ENCODE measurements at places on chromosomes 7 and 10.

GRCh38 chr10:1289591-1289990 lies 233.4 kb downstream of the WDR37 start:
- no peak for DNase-seq

GRCh38 chr10:122265896-122266295 lies 5.2 kb upstream of the BTBD16 start:
- DNase-seq: no peak

DNA sequence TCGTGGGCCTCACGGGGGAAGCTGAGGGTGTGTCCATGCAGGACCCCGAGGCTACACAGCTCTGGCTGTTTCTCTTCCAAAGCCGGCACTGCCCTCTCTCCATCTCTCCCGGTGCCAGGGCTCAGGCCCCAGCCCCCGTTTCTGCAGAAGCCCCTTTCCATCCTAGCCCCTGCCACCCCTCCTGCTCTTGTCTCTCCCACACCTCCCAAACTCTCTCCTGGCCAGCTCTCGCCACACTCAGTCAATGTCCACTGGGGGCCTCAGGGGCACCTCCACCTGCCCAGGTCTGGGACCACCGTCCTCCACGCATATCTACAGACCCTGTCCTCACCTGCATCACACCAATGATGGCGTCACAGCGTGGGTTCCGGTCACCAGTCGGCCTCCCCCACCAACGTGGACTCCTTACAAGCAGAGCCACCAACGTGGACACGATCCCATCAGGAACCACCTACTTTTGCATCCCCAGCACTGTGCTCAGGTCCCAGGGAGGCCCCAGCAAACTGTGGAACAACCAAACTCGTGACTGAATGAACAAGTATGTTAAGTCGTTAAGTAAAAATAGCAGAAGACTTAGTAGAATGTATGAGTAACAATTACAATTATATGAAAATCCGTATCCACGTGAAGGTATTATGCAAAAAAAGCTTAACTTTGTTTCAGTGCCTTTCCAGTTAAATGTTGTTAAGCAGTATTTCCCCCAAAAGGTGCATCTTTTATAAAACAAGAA lies 38.4 kb downstream of the DIP2C start:
- DNase-seq: no peak

- no peak for DNase-seq
Observed at GRCh38 chr7:134908289-134908688, 78.0 kb upstream of the AGBL3 start.

DNA sequence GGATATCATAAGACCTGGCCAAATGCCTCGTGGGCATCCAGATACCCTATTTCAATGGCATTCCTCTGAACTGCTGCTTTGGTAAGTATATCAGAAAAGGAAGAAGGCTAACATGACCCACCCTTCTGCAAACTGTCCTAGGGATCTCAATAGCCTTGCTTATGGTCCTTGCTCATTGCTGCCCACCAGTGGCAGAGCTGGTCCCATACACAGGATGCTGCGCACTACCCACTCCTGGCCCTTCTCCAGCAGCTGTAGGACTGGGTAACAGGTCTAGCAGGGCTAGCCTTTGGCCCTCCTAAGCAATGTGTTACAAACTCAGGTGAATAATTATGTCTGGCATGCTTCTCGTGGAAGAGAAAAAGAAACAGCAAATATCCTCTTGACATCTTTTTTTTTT lies 72.5 kb downstream of the C10orf90 start:
- peak; percentile 20 for DNase-seq

DNA sequence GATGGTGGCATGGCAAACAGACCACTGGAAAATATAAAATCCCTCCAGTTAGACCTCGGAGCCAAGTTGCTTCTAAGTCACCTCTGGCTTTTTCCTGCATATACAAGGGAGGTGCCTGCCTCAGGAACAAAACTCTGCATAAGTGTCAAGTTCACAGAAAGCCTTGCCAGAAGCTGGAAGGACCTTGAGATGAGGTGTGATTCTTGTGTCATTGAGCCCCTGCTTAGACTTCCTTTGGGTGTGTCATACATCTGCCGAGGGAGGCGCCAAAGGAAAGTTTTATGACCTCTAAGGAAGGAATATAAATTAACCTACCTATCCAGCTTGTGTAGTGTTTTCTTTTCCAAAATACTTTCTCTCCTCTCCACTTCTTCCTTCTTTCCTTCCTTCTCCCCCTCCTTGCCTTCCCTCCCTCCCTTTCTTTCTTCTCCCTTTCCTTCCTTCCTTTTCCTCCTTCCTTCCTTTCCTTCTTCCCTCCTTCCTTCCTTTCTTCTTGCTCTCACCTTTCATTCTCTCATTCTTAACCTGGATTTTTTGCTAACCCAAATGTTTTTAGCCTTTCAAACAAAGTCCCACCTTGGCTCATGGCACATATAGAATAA lies 75.2 kb downstream of the TRIL start:
- no peak for DNase-seq

- DNase-seq: no peak
Observed at GRCh38 chr10:119131512-119132240, 27.8 kb downstream of the DENND10 start.

- DNase-seq: no peak
Observed at GRCh38 chr10:77251297-77252013, 386.2 kb downstream of the KCNMA1 start.

DNA sequence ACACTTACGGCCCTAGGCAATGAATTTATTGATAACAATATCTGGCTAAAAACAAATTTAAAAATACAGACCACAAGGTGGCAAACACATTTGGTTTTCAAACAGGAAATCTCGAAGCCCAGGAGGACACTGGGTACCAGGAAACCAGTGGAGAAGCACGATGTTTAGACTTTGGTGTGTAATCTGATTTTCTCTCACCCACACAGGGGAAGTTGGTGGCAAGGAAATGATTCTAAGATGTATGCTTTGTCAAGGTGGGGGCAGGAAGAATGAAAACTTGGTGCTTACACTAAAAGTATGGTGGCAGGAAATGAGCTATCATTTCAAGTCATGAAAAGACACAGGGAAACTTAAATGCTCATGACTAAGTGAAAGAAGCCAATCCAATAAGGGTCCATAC lies 113.2 kb upstream of the ANKRD1 start:
- no peak for DNase-seq

DNA sequence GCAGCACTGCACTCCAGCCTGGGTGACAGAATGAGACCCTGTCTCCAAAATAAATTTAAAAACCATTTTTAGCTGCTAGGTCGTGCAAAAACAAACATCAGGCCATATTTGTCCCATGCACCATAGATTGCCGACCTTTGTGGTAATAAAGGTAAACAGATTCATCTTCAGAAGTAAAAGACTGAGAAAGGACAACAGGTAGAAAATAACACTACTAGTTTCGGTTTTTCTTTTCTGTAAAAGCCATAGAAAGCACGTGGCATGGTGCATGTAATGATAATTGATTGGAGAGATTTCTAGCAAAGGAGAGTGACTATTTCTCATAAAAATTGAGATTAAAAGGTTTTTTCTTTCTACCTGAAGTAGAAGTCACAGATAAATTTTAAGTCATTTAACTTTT lies 93.9 kb downstream of the DNAH11 start:
- no peak for DNase-seq

DNA sequence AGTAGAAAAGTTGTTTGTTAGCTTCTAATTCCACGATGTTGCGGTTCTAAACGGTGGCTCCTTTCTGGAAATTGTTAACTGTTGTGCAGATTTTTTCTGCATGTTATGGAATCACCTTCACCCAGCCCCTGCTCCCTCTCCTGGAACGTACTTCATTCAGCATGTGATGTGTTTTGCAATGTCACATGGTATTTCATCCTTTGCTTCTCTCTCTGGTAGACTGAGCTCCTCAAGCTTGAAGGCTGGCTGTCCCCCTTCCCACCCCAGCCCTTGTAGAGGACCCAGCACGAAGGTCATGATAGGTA lies 4.4 kb downstream of the PPP2R2D start:
- DNase-seq: no peak

DNA sequence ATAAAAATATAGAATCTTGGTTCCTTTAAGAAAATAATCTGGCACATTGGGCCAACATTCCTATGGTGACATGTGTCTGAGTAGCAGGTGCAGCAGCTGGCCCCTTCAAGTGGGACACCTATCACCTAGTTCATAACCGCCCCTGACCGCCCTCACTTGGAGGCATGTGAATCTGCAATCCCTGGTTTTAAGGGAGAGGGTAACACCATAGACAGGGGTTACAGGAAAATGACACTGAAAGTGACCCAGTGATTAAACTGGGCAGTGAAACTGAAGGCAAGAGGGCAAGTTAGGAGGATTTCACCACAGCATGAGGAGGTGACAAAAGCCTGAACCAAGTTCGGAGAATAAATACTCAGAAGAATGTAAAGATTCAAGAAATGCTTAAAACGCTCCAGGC lies 1.1 kb downstream of the RSU1 start:
- DNase-seq: no peak

GRCh38 chr7:101121991-101122932 lies 4.6 kb upstream of the SERPINE1 start:
- no peak for DNase-seq

Measured in NCI-H1105 (cell line).